ENCODE measurements at places on chromosomes 16 and 17.

GRCh38 chr17:33438578-33438977 is 145.5 kb upstream of the ASIC2 start:
- H3K4me1 ChIP-seq: no peaks in the 10 kb centered on the region
- H3K27ac ChIP-seq: no peak overlapping the region
- no peaks in the 10 kb centered on the region for H3K36me3 ChIP-seq
- DNase-seq: no peak
- H3K27me3 ChIP-seq: no peaks in the 10 kb centered on the region

DNA sequence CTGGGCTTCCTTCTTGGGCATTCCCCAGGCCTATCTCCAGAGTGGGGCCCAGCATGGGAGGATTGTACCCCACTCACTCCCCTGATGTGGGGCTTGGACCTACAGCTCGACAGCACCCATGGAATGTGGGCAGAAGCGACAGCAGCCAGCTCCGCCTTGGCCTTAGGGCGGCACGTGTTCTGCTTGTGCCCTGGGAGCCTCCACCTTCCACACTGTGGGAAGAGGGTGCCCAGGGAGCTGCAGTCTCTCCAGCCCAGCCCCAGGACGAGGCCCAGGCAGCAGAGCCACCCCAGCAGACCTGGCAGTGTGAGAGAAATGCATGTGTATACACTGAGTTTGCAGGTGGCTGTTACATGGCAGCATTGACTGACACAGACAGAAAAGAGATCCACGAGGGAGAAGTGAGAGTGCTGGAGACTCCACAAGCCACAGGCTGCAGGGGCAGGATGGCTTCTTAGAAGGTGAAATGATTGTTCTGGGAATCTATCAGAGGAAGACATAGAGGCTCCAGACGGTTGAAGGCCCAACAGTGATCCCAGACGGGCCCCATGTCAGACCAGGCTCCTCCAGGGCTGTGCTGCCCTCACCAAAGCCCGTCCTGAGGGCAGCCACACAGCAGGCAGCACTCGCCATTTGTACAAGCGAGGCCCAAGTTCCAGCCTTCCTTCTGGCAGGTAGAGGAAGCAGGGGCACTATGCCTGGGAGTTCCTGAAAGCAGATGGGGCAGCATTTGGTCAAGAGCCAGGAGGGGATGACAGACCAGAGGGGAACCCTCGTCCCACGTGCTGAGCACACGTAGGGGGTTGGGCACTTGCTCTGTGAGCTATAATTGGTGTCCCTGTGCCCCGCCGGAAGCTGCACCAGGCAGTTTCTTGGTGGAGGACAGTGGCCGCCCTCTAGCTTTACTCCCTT is 2.8 kb upstream of the DNASE1 start:
- H3K27me3 ChIP-seq: no peaks in the 10 kb centered on the region
- no peak overlapping the region for H3K27ac ChIP-seq
- no peaks in the 10 kb centered on the region for H3K36me3 ChIP-seq
- H3K4me1 ChIP-seq: no peaks in the 10 kb centered on the region

- H3K27me3 ChIP-seq: no peaks in the 10 kb centered on the region
- DNase-seq: no peak
- H3K4me3 ChIP-seq: no peak overlapping the region
- H3K27ac ChIP-seq: no peak overlapping the region
- H3K4me1 ChIP-seq: no peaks in the 10 kb centered on the region
Observed at GRCh38 chr17:60158751-60159478, 9.1 kb downstream of the CA4 start.

- no peak overlapping the region for H3K27ac ChIP-seq
- no peak for DNase-seq
- H3K27me3 ChIP-seq: no peaks in the 10 kb centered on the region
- no peak overlapping the region for H3K4me3 ChIP-seq
Observed at GRCh38 chr17:48187872-48188608, 80.5 kb downstream of the SNX11 start.

DNA sequence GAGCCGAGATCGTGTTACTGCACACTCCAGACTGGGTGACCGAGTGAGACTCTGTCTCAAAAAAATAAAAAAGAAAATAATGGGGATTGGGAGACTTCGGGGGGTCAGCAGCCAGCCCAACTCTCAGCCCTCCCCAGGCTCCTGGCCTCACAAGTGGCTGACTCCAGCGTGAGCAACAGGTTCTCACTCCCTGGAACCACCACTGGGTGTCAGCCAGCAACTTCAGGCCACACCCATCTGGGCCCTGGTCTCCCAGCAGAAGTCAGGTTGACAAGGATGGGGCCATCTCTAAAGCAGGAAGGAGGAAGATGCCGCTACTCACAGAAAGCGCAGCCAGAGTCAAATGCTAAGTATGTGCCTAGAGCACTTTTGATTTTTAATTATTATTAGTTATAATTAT is 139.4 kb downstream of the C16orf78 start:
- no peak overlapping the region for H3K27ac ChIP-seq
- DNase-seq: no peak
- H3K4me3 ChIP-seq: no peak overlapping the region
- H3K36me3 ChIP-seq: no peaks in the 10 kb centered on the region
- H3K27me3 ChIP-seq: no peaks in the 10 kb centered on the region
- H3K4me1 ChIP-seq: no peaks in the 10 kb centered on the region

DNA sequence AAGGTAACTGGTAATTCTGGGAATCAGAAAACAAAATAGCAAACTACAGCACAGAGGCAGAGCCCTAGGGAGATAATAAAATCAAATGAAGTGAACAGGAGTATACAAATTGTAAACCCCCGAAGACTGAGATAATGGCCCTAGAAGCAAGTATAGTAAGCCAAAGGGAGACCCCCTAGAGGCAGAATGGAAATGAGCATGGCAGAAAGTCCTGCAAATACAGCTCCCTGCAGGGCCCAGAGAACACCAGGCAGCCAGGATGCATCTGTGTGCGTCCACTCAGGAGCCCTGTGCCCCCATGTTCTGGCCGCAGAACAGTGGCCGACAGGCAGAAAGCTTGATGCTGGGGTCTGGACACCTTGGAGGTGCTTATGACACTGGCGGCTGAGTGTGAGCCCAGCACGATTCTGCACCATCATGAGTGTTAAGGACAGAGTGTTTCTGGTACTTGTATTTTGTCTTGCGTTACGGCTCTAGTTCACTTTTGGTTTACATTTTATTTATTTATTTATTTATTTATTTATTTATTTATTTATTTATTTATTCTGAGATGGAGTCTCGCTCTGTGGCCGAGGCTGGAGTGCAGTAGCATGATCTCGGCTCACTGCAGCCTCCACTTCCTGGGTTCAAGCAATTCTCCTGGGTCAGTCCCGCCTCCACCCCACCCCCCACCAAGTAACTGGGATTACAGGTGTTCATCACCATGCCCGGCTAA is 48.7 kb downstream of the RGS9 start:
- no peak overlapping the region for H3K4me3 ChIP-seq
- no peaks in the 10 kb centered on the region for H3K36me3 ChIP-seq
- no peaks in the 10 kb centered on the region for H3K27me3 ChIP-seq

DNA sequence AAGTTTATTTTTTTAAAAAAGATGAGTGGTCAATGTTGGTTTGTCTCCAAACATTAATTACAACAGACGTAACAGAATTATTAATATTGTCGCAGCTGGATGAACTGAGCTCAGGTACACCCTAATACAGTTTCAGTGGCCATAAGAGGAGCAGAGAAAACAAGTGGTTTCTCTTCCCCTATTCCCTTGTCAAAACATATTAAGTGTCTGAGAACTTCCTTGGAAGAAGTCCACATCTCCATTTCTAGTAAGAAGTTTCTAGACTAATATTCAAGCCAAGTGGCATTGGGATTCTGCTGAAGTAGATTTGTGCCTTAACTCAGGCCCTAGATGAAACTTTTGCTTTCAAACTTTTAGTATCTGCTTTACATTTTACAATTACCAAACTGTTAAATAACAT is 47.7 kb downstream of the GNA13 start:
- H3K36me3 ChIP-seq: peaks cover 19% of the 10 kb centered on the region
- no peak for DNase-seq
- no peak overlapping the region for H3K4me3 ChIP-seq
- H3K27ac ChIP-seq: no peak overlapping the region

DNA sequence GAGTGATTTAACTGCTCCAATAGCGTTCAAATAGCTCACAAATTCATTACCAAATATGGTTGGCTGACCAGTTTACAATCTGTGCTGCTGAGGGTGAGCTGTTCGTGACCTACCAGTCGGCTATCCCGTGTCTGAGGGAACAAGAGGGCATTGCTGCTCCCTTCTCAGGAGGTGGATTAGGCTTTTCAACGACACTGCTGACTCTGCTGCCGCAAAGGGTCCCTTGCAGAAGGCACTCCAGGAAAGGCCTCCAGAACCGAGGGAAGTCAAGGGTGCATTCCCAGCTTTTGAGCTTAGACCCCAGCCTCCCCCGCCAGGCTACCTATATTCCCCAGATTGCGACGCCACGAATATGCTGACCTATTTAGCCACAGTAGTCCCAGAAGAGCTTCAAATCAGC is 32.3 kb downstream of the GJC1 start:
- no peaks in the 10 kb centered on the region for H3K27me3 ChIP-seq
- no peak overlapping the region for H3K27ac ChIP-seq
- no peaks in the 10 kb centered on the region for H3K4me1 ChIP-seq
- DNase-seq: no peak
- H3K36me3 ChIP-seq: no peaks in the 10 kb centered on the region

DNA sequence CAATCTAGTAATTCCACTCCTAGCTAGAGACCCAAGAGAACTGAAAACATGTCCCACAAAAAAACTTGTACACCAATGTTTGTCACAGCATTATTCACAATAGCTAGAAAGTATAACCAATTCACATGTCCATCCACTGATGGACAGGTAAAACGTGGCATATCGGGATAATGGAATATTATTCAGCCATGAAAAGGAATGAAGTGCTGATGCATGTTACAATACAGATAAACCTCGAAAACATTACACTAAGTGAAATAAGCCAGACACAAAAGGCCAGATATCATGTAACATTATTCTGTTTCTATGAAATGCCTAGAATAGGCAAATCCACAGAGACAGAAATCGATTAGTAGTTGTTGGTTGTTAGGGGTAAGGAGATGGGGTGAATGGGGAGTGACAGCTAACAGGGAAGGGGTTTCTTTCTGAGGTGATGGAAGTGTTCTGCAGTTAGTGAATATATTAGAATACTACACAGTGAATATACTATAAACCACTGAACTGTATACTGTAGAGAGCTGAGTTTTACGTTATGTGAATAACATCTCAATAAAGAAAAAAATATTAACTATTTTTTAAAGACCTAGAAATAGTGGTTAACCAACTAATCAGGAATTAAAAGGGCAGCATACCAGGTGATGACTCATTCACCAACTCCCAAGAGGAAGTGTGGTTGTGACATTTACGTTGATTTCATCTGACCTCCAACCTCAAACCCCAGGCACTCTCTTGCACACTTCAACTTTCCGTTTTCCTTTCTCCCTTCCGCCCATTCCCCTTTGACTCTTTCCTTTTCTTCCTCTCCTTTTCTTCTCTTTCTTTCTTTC is 48.6 kb downstream of the GAS7 start:
- peaks cover 17% of the 10 kb centered on the region for H3K4me1 ChIP-seq
- H3K4me3 ChIP-seq: no peak overlapping the region
- H3K27ac ChIP-seq: no peak overlapping the region
- DNase-seq: no peak

- no peak overlapping the region for H3K27ac ChIP-seq
- no peak for DNase-seq
- H3K27me3 ChIP-seq: no peaks in the 10 kb centered on the region
- peaks cover 72% of the 10 kb centered on the region for H3K4me1 ChIP-seq
Observed at GRCh38 chr16:3857189-3858043, 23.1 kb downstream of the CREBBP start.

DNA sequence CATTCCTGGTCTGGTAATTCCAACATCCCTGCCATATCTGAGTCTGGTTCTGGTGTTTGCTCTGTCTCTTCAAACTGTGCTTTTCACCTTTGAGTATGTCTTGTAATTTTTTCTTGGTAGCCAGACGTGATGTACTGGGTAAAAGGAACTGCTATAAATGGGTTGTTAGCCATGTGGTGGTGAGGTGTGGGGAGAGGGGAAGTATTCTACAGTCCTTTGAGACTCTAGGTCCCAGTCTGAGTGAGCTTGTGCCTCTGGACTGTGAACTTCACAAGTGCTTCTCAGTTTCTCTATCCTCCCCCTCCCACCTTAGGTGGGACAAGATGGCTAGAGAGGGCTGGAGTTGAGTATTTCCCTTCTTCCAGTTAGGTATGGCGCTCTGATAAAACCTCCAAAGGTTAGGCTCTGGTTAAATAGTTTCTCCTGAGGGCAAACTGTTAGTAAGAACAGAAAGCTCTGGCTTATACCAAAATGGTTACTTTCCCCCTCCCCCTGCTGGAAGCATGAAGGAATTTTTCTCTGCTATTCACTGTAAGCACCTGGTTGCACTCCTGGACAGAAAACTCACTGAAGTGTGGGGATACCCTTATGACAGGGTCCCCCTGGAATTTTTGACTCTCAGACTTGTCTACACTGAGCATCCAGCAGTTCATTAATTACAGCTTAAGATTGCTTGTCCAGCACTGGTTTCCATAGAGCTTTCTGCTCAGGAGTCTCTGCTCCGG is 87.8 kb downstream of the MARCHF10 start:
- peaks cover 18% of the 10 kb centered on the region for H3K4me1 ChIP-seq
- no peaks in the 10 kb centered on the region for H3K27me3 ChIP-seq
- H3K36me3 ChIP-seq: no peaks in the 10 kb centered on the region
- H3K27ac ChIP-seq: no peak overlapping the region
- no peak overlapping the region for H3K4me3 ChIP-seq
- DNase-seq: no peak

- no peaks in the 10 kb centered on the region for H3K27me3 ChIP-seq
- no peak for DNase-seq
- no peak overlapping the region for H3K4me3 ChIP-seq
- no peaks in the 10 kb centered on the region for H3K4me1 ChIP-seq
- no peaks in the 10 kb centered on the region for H3K36me3 ChIP-seq
Observed at GRCh38 chr16:12629271-12629670, 174.4 kb downstream of the CPPED1 start.

- DNase-seq: no peak
- no peaks in the 10 kb centered on the region for H3K36me3 ChIP-seq
- no peak overlapping the region for H3K4me3 ChIP-seq
- H3K4me1 ChIP-seq: peaks cover 66% of the 10 kb centered on the region
- no peak overlapping the region for H3K27ac ChIP-seq
- H3K27me3 ChIP-seq: no peaks in the 10 kb centered on the region
Observed at GRCh38 chr17:14331225-14331981, 30.5 kb downstream of the HS3ST3B1 start.

DNA sequence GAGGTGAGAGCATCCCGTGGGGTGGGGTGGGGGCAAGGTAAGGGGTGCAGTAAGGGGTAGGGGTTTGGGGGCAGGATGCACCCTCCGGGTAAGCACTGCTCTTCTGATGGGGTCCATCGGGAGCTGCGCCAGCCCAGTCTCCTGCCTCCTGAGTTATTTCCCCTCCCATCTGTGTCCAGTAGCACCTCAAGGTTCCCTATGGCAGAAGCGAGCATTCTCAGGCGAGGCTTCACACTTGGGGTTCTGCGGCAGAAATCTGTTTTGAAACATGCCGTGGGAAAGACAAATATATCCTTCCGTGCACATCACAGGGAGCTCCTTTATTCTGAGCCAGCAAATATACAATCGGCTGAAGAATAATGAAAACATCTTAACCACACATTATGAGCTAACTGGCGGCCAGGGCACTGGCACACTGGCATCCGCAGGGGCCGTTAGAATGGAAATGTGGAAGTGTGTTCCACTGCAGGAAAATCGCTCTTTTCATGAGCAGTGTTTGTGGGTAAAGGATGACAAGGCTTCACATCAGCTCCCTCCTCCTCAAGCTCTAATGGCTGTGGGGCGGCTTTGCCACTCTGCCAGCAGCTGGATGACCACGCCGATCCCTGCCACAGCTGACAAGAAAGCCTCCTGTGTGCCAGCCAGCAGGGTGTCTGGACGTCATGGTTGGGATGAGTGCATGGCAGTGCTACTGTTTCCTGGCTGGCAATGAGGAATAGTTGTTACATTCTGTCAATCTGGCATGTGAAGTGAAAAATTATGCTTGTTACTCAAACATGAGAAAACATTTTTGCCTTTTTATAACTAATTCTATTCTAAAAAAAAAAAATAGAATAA is 20.0 kb downstream of the MTHFSD start:
- H3K36me3 ChIP-seq: peaks cover 7% of the 10 kb centered on the region
- no peak overlapping the region for H3K4me3 ChIP-seq
- no peak for DNase-seq
- no peak overlapping the region for H3K27ac ChIP-seq
